Left kidney (tissue), 8 donors: ENCODE measurements at places on chromosomes 3 and 15. TPM values are rescaled to one million over a fixed set of nuclear protein-coding genes. Genes with fewer than 3 reads are reported as not detected.
A peak's percentile ranks its signal among the peaks of the same experiment; 100 is the strongest.

Gene DCLK3
- polyA plus RNA-seq: 0.86 TPM

Gene TM4SF18
- 29.8 TPM for polyA plus RNA-seq

Gene MAGI1
- polyA plus RNA-seq: 32.7 TPM

Gene SCG5
- 18.2 TPM for polyA plus RNA-seq

GRCh38 chr15:53974813-53975212, 3.4 kb upstream of the UNC13C start:
- no peak for DNase-seq

GRCh38 chr3:97821774-97822358, at the start of gene CRYBG3:
Gene CRYBG3, plus strand, starts transcription at chr3:97822011. Its CDS starts 196 bp downstream, at chr3:97822207.
- DNase-seq: peak; percentile 77

DNA sequence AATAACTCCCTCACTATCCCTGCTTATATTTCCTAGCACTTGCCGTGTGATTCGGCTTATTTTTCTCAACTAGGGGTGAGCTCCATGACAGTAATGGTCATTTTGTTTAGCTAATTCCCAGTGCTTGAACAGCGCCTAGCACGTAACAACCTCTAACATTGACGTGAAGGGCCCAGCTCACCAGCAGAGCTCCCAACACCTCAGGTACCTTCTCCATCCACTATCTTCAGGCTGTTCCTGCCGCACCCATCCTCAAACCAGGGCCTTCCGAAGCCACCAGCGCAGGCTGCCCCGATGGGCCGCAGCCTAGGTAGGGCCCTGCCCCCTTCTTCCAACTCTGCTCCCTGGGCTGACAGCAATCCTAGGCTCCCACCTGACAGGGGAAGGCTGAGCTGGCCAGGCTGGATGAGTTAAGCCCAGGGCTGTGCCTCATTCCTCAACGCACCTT, 751 bp upstream of the RPS17 start:
- DNase-seq: no peak

DNA sequence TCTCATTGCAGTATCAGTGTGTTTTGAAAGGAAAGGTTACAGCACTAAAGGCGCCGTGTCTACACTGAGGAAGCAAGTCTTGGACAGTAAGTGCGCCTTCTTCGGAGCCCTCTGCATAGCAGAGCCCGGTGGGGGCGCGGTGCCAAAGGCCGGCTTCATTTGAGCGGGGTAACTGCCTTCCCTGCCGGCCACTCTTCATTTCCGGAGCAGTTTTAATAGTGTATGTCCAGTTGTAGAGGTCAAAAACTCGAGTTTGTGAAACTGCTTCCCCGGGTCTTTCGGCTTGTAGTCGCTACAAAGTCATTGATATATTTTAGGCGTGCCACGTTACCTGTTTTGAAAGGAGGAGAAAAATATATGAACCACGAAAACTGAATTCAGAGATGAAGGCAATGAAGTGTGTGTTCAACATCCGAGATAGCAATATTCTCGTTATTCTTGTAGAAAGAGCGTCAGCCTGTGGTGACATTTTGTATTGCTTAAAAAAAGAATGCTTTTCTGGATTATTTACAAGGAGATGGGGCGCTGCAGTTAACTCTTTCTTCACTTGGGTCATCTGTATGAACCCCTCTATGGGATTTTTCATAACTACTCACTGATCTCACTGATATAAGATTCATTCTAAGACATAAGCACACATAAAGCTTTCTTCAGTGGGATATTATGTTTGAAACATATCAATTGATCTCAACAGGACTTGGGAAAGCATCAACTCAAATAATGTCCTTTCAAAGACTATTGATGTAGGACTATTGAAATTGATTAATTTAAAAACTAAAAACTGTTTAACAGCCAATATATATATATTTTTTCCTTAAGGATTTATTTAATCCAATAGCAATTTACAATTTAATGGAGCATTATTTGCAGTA, 3.0 kb downstream of the ALCAM start:
- peak; percentile 66 for DNase-seq

GRCh38 chr15:101489237-101489598, 289 bp downstream of the PCSK6 start:
- DNase-seq: no peak

DNA sequence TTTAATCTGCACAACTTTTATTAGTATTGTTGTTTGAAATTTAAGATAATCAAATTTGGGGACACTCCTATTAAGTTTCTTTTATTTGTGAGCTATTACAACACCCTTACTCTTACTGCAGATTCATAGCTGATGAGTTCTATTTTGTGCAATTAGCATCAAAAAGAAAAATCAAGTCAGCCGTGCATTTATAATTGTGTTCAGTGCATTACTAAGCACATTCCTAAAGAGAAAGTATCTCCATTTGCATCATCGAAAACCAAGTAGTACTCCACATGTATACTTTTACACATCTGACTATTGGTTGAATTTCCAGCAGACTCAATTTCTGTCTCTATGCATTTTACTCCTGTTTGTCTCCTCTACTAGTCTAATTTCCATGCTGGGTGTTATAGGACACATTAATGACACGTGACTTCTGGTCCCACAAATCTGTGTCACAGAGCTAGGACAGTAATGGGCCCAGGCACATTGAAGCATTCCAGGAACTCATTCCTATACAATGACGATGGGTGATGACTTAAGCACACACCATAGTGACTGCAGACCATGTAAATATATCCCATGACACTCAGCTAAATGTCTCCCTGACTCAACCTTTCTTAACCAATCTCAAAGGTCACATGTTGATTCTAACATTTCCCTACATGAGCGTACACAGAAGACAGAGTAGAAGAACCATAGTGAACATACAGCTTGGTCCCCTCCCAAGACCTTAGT, 477.5 kb downstream of the LPP start:
- DNase-seq: no peak
